ENCODE measurements at places on chromosomes 16 and 17.

- DNase-seq = no peak
These were observed 54.9 kb upstream of the WSB1 start for GRCh38 chr17:27239046-27239445.

DNA sequence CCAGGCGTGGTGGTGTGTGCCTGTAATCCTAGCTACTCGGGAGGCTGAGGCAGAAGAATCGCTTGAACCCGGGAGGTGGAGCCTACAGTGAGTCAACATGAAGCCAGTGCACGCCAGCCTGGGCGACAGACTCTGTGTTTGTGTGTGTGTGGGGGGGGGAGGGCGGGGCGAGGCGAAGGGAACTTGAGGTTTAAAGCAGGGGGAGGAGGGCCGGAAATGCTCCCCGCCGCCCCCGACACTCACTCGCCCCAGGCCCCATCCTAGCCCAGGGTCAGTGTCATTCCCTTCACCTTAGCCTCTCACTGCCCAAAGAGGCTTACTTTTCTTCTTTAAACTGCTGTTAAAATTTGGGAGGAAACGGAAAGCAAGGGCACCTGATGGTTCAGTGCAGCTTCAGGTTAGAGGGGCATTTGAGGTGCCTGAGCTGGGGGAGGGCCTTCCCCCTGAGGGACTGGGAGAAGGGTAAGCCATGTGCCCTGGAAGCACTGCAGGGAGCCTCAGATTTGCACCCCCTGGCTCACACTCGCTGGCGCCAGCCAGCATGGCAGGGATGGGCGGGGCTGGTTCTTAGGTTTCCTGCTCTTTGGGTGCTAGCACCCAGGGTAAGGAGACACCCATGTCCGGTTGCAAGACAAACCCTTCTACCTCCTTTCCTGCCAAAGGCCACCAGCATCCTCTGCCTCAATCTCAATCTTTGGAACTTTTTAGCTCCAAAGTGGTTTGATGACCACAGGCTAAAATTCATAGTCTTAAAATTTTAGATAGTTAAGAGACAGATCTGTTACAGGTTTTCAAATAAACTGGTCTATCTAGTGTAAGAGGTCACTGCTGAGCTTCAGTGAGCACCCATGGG lies 2.2 kb upstream of the LIMD2 start:
- DNase-seq = no peak

GRCh38 chr17:18248300-18248731 lies 10.2 kb downstream of the FLII start:
- peak; percentile 51 for DNase-seq

GRCh38 chr17:61770043-61770442 lies 93.3 kb downstream of the BRIP1 start:
- DNase-seq = no peak

DNA sequence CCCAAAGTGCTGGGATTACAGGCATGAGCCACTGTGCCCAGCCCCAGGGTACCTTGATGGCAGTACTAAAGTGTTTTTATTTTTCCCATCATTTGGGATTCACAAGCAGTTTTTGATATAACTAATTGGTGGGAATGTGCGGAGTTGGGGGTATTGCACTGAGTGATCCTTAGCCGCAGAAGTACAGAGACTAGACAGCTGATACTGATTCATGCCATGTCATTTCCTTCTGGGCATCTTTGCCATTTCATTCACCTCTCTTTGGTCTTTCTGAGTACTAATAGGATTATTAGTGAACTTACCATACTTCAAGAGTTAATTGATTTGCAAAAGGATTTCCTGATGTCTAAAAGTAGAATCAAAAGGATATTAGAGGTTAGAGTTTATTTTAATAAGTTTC lies 9.7 kb downstream of the NMT1 start:
- no peak for DNase-seq

GRCh38 chr16:84379008-84379708 lies 10.8 kb downstream of the ATP2C2 start:
- DNase-seq = no peak

DNA sequence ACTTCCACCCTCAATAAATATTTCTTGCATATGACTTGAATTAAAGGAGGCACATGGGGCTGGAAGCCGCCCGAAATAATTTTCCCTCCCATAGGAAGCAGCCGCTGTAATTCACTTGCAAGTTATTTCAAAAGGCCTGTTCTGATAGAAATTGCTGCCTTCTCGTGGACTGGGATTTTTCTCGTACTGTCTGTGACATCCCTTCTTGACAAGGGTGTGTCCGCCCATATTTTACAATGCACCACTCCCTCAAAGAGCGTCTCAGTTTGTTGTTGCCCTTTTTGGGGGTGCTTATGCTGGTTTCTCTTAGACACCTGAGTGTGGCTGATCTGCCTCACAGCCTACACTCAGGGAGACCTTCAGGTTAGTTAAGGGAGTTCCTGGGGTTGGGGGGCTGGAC lies 160.0 kb downstream of the MSI2 start:
- no peak for DNase-seq

DNA sequence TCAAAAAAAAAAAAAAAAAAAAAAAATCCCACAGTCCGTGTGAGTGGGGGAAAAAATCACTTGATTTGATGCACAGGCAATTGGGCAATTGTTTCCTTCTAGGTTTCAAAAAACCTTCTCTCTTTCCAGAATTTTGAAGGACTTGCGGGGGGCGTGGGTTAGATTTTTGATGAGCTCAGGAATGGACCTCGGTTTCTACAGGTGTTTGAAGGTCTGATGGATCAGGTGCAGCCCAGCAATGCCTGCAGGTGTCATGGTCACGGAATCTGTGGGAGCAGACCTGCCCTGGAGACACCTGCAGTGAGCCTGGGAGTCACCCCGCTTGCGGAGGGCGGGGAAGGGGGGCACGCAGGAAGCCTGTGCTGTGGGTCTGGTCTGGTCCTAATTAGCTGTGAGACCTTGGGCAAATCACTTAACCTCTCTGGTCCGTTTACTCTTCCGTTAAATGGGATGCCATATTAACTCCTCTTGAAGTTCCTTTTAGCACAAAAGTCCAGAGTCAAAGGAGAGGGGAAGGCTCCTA lies 174.2 kb downstream of the IRF8 start:
- DNase-seq = no peak

- DNase-seq = no peak
These were observed 3.5 kb downstream of the MPO start for GRCh38 chr17:58277107-58277801.

GRCh38 chr17:82014432-82014831 lies 8.2 kb downstream of the CENPX start:
- DNase-seq = no peak

GRCh38 chr16:56848029-56848936 lies 16.7 kb upstream of the SLC12A3 start:
- DNase-seq = peak; percentile 43

DNA sequence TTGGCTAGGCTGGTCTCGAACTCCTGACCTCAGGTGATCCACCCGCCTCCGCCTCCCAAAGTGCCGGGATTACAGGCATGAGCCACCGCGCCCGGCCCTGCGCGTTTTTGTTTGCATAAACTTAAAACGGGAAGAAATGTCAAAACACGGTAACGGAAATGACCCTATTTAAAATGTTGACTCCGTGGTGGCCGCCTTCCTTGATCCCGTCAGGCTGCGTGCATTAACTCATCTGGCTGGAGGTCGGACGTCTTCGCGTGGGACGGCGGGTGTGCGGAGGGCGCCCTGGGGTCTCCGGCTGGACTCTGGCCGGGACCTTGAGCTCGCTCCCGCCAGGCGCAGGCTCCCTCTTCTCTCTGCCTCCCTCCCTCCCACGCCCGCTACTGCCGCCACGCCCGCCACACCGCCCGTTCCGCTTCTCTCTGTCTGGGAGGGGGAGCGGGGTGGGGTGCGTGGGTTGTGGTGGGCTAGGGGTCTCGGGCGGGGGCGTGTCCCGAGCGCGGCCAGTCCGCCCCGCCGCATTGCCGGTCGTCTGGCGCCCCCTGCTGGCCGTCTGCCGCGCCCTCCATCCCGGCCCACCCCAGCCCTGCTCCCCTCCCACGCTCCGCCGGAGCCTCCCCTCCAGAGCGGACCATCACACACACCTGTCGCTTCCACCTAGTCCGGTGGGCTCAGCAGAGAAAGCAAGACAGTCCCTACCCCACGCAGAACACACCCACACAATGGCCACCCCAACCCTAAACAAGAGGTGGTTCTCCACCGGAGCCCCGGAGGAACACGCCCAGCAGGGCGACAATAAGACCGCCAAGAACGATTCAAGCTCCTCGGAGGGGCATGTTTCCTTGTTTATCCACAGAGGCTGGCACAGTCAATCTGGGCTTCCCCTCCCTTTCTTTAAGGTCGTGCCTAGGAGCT lies 1.2 kb upstream of the CCDC42 start:
- DNase-seq = peak; percentile 71

DNA sequence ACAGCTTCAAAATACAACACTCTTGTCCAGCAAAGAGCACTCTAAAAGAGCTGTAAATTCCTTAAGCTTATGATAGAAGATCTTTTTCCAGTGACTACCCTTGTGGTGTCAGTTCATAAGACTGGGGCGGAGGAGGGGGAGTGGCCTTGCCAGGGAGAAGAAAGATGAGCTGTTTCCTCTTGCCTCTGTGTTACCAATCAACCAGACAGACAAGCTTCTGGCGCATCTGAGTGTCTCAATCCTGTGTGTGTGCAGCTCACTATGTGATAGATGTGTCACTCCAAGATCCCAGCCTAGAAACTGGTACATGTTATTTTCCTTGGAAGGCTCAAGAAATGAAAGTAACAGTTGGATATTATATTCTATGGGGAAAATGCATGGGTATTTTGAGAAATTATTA lies 167.4 kb upstream of the CACNG3 start:
- DNase-seq = no peak

- DNase-seq = no peak
These were observed 59.6 kb upstream of the ADCY9 start for GRCh38 chr16:4175849-4176248.

- DNase-seq = peak; percentile 61
These were observed 304.4 kb downstream of the FOXL1 start for GRCh38 chr16:86882586-86883280.

GRCh38 chr16:12067714-12068401 lies 91.3 kb downstream of the SNX29 start:
- DNase-seq = peak; percentile 53

DNA sequence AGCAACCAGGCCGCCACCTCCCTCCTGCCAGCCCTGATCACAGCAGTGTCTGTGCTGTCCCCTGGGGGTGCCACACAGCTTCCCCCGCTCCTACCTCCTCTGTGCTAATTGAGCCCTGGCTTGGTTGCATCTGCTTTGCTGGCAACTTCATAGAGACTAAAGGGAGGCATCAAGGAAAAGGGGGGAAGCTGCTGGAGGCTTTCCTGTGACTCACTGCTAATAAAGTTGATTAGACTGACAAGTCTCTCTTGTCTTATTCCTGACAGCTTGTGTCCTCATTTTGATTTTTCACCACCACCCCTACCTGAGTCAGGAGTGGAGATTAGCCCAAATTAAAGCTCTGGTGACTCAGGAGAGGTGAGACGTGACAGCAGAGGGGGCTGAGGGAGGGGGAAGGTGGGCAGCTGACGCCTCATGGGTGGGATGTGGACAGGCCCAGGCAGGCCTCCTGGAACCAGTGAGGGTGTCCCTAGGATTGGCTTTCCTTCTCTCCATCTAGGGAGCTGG lies 310.0 kb downstream of the CBLN1 start:
- no peak for DNase-seq

DNA sequence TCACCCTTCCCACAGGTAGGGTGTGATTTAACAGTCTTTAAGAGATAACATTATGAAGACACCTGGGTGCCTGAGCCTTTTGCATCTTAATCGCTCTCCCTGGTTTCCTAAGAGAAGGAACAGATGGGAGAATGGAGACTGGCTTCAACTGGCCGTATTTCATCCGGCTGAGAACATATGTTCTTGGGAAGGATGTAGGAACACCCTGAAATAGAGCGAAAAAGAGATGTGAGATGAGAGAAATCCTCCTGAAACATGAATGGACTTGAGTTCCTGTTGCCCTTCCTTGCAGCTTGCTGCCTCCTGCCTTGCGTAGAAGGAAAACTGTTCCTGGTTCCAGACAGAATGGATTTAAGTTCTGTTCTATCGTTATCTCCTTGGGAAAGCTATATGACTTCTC lies 385.4 kb upstream of the RBFOX1 start:
- DNase-seq = no peak

DNA sequence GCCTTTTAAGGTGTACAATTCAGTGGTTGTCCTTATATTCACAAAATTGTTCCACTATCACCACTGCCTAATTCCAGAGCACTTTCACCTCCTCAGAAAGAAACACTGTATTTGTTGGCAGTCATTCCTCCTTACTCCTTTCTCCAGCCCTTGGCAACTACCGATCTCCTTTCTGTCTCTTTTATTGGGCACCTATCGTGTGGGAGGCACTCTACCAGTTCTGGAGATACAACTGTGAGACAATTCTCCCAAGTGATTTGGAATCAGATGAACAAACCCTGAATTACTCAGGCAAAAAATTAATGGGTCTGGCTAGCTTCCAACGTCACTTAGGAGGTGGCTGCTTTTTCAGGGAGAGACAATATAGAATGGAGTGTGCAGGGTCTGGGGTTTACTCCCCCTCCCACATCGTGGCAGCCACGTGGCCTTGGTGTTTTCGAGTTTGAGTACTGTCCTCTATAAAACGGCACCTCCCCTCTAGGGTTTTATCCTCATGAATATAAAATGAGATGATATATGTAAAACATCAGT lies 63.9 kb downstream of the SHISA9 start:
- no peak for DNase-seq

GRCh38 chr16:4522051-4522581 lies 16.5 kb downstream of the CDIP1 start:
- no peak for DNase-seq

DNA sequence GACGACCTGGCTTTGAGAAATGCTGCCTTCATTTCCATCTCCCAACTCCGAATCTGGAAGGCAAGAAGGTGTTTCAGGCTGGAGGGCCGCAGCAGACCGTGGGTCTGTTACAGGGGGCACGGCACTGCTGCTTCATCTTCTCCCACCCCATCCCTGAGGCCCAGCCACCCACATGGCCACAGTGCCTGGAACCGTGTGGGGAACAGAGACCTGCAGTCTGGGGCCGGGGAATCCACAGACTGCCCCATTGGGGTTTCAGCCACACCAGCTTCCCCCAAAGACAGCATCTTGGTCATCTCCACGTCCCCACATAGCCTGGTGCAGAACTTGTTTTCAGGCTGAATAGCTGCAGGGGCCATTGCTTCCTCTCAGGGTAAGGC lies 74.2 kb downstream of the MRC2 start:
- no peak for DNase-seq

- DNase-seq = no peak
These were observed 179.4 kb upstream of the FOXF1 start for GRCh38 chr16:86330906-86331305.

- no peak for DNase-seq
These were observed 51.0 kb upstream of the PIRT start for GRCh38 chr17:10888858-10889257.

- DNase-seq = no peak
These were observed 6.8 kb downstream of the RSPRY1 start for GRCh38 chr16:57192720-57193486.

GRCh38 chr17:27296428-27296979 lies 2.6 kb downstream of the WSB1 start:
- no peak for DNase-seq
